ENCODE measurements at places on chromosomes 5 and 9. TPM values are rescaled to one million over a fixed set of nuclear protein-coding genes. Genes with fewer than 3 reads are reported as not detected.
A peak's percentile ranks its signal among the peaks of the same experiment; 100 is the strongest.

DNA sequence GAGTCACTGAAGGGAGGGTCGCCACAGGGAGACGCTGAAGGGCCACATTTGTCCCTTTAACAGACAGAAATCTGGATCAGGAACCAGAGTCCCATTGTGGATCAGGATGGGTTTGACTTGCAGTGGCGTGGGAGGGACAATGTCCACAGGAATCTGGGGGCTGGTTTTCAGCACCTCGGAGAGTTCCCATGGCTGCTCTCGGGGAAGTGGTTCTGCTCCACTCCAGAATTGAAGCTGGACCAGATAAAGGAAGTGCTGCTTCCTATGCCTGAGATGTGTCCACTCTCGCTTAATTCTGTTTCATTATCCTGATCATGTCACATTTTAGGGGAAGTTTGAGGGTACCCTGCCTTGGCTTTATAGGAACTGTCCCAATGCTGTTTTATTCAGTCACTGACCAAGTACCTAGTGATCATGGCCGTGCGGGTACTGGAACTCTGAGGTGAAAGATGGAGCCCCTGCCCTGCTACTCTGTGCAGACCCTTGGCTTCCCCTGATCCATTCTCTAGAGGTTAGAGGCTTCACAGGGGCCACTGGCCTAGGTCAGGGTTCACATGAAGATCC is 28.7 kb downstream of the ENHO start:
- DNase-seq: peak; percentile 39

DNA sequence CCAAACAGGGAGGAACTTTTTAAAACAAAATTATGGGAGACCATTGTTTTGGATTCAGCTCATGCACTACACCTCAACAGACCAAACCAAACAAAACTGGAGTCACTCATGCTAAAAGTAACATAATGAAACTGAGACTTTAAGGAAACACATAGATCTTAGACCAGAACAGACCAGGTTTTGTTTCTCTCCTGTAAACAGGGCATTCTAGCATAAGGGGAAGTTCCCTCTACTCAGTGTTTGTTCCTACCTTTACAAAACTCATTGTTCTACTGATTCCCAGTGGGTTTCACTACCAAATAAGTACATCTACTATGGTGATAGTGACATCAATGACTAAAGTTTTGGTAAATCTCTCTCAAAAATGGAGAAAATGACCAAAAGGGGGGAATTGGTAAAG is 1103.6 kb upstream of the EDIL3 start:
- no peak for DNase-seq

GRCh38 chr5:177320879-177321278 is 9.2 kb upstream of the MXD3 start:
- no peak for DNase-seq

GRCh38 chr5:88557881-88558280 is 289.2 kb upstream of the TMEM161B start:
- no peak for DNase-seq

DNA sequence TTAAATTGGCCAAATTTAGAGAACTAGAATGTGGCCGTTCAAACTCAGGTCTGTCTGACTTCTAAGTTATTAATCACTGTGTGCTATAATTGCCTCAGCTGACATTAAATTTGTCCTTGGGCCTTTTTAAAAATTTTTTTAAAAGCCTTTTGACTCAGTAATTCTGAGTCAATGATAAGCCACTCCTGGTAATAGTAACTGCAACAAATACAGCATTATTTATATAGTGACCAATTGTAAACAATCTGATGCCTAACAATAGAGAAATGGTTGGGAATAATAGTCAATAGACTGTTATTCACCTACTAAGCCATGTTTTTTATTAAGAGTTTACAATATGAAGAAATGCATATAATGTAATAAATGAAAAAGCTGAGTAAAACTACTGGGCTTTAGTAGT is 70.9 kb upstream of the FSD1L start:
- DNase-seq: no peak

- DNase-seq: no peak
Measured at GRCh38 chr5:12658871-12659446, 754.7 kb upstream of the CTNND2 start.

GRCh38 chr9:113309204-113309813 is 6.1 kb upstream of the RNF183 start:
- peak; percentile 21 for DNase-seq

GRCh38 chr9:76200315-76200714 is 193.9 kb downstream of the RFK start:
- DNase-seq: no peak

GRCh38 chr5:1733369-1733768 is 66.3 kb downstream of the MRPL36 start:
- no peak for DNase-seq

GRCh38 chr9:114757395-114757794 is 48.4 kb downstream of the TNFSF15 start:
- no peak for DNase-seq

GRCh38 chr5:148912146-148912545 is 85.7 kb downstream of the ADRB2 start:
- no peak for DNase-seq

DNA sequence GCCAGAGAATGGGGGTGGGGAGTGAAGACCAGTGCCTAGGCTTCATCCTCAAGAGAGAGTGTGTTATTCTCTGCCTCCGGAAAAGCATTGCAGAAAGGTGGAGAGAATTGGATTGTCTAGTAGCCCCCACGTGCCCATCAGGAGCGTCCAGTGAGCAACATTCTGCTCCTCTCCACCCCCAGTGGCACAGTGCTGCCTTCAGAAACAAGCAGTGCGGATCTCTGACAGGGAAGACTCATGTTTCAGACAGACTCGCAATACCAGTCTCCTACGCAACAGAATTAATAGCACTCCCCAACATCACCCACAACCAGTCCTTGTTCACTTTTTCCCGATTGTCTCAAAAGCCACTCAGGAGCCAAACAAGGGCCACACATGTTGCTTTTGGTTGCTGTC is 14.9 kb upstream of the CEL start:
- DNase-seq: no peak

GRCh38 chr5:109692852-109693251 is 3.1 kb downstream of the MAN2A1 start:
- no peak for DNase-seq

GRCh38 chr5:145598983-145599382 is 236.2 kb downstream of the PRELID2 start:
- no peak for DNase-seq

DNA sequence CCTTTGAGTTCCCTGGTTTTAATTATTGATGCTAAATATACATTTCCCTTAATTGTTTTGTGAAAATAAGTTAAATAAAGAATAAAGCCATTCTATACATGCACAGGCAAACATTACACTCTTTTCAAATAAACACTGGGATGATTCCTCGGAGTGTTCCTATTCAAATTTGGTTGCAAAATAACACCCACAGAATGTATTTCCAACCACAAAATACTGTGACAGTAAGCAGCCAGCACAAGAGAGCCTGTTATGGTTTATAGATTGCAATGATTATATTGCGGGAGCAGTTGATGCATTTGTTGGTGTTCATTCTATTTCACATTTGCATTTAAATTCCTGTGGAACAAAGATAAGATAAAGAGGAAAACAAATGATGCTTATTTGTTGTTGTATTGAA is 632.6 kb upstream of the WWC1 start:
- no peak for DNase-seq

GRCh38 chr5:44795496-44795895 is 13.3 kb upstream of the MRPS30 start:
- DNase-seq: no peak

- peak; percentile 19 for DNase-seq
Measured at GRCh38 chr9:19379697-19380046, 364 bp downstream of the RPS6 start.

GRCh38 chr5:74433896-74434829 is 206.4 kb downstream of the ENC1 start:
- DNase-seq: no peak

- DNase-seq: no peak
Measured at GRCh38 chr9:99690573-99690972, 131.1 kb upstream of the NR4A3 start.

DNA sequence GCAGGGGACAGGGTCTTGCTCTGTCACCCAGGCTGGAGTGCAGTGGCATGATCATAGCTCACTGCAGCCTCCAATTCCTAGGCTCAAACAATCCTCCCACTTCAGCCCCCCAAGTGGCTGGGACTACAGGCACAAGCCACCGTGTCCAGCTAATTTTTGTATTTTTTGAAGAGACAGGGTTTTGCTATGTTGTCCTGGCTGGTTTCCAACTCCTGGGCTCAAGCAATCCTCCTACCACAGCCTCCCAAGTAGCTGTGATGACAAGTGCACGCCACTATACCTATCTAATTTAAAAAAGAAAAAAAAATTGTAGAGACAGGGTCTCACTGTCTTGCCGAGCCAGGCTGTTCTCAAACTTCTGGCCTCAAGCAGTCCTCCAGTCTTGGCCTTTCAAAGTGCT is 31.6 kb upstream of the LECT2 start:
- no peak for DNase-seq

DNA sequence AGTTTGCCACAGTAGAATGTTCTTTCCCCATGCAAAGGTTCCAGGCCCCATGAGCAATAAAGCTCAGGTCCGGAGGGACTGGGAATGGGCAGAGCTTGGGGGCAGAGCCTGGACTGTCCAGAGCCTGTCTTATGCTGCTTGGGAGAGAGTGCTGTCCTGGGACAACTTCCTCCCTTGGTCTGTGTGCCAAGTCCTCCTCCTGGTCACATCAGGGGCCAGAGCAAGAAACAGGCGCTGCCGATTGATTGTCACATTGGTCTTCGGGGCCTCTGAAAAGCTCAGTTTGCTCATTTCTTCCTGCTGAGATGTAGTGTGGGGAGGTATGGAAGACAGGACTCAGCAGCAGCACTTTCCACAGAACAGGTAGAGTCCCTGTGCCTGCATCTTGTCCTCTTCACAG is 54.0 kb upstream of the FCN1 start:
- no peak for DNase-seq

- no peak for DNase-seq
Measured at GRCh38 chr5:33488558-33489355, 48.0 kb downstream of the TARS1 start.

DNA sequence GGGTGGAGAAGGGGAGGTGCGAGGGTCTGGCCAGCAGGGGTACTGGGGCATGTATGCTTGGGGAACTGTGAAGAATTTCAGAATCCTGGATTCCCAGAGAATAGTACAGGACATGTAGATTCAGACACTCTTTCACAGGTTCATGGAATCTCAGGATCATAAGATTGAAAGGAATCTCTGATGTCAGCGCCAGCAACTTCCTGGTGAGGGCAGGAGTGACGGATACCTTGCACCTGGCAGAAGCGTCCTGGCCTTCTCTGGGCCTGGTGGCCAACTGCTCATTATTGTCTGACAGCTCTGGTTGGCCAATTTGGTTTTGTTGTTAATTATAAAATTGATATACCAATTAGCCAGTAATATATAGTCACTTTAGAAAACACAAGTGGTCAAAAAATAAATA is 6.9 kb downstream of the GM2A start:
- no peak for DNase-seq

GRCh38 chr9:134484479-134484878 is 157.1 kb upstream of the COL5A1 start:
- no peak for DNase-seq

DNA sequence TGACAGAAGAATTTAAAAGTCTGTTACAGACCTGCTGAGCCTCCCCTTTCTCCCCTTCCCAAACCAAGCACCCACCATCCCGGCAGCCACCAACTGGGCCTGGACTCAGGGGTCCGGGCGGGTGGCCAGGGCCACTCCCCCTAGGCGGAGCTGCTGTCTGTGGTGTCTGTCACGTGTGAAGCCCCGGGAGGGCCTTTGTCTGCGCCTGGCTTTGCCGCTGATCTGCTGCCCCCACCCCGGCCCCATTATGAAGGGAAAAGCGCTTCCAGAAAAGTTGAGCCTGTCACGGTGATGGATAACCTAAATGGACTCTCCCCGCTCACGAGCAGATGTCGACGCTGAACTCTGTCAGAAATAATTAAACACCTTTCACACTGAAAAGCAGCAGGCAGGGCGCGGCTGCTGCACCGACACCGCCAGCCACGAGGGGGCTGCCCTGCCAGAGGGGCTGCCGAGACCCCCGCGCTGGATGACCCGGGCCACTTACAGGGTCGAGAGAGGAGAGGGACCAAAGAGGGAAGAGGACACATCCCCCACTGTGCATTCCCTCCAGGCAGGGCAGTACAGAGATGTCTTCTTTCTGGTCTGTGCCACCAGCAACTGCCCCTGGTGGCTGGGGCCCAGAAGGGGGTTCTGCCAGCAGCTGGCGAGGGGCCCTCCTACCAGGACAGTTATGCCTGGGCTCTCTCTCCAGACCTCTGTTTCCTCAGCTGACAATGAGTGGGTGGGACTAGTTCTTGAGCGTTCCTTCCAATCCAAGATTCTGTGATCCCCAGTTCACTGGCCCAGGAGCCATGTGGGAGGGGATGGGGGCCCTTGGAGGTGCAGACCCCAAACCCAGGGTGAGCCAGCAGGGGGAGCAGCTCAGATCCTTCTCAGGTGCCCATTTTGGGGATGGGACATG is 36.0 kb upstream of the BARHL1 start:
- DNase-seq: peak; percentile 25

DNA sequence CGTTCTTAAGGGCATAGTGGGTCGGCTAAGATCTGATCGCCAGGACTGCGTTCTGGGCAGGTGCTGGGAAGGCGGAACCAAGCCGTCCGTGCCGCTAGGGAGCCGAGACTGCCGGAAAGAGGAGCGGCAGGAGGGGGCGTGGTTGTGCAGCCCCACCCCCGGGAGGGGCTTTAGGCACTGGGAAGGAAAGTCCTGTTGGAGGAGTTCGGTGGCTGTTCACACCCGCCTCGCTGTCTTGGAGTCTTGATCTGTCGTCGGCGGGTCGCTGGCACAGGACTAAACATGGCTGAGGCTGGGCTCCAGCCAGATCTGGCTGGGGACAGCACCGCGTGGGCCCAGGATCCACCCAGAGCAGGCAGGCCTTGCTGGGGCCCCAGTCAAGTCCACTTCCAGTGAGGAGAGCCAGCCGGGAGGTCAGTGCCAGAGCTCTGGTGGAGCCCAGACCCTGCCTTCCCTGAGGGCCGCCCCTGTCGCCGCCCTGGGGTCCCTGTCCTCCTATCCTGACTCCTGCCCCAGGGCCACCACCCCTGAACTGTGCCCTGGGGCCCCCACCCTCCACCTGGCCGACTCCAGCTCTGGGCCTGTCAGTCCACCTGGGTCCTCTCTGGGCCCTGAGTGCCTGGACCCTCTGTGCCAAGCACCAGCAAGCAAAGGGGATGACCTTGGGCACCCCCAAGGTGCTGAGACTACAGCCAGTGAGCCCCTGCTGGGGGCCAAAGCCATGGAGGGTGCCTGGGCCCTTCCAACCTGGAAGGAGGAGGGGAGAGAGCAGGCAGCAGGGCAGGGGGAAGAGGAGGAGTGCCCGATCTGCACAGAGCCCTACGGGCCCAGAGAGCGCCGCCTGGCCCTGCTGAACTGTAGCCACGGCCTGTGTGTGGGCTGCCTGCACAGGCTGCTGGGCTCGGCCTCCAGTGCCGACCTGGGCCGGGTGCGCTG is 4.5 kb downstream of the RNF208 start:
- DNase-seq: no peak

Gene GCNT1
- total RNA-seq: 1.6 TPM

Gene FAM53C
- total RNA-seq: 30.7 TPM

Gene PRSS3
- 1.5 TPM for total RNA-seq

Gene RUFY1
- 124 TPM for total RNA-seq

Gene ACTBL2
- not detected for total RNA-seq

Gene CDKN2B-AS1
- not detected for total RNA-seq

Gene SLC36A3
- not detected for total RNA-seq

Gene PCDHA9
- total RNA-seq: 0.07 TPM

Gene LECT2
- total RNA-seq: not detected

Gene SH3RF2
- total RNA-seq: 5.9 TPM

Gene IL9
- not detected for total RNA-seq

Gene TMEM171
- total RNA-seq: 15.7 TPM

Gene DIPK1B
- 16.0 TPM for total RNA-seq

Gene MYMK
- not detected for total RNA-seq

Gene TSSK1B
- total RNA-seq: not detected
